ENCODE measurements at places on chromosomes 3 and 15.

GRCh38 chr3:69774029-69774428, 34.8 kb downstream of the MITF start:
- DNase-seq, result no peak

DNA sequence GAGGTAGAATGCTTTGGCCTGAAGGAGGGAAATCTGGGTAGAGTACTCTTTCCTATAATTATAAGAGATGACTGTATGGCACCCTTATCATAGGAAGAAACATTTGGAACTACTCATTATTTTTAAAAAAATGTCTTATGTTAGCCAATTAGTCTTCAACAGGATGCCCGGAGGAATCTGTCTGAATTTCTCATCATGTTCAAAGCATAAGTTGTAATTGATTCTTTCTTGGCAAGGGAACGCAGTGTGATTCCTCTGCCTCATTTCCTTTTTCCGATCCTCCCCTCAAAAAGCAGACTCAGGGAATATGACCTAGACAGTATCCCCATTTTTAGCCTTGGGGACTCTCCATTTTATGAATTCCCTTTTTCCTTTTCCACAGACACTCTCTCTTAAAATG, 165.1 kb downstream of the IL5RA start:
- no peak for DNase-seq

GRCh38 chr3:17553080-17553479, 189.4 kb downstream of the TBC1D5 start:
- DNase-seq, result no peak

DNA sequence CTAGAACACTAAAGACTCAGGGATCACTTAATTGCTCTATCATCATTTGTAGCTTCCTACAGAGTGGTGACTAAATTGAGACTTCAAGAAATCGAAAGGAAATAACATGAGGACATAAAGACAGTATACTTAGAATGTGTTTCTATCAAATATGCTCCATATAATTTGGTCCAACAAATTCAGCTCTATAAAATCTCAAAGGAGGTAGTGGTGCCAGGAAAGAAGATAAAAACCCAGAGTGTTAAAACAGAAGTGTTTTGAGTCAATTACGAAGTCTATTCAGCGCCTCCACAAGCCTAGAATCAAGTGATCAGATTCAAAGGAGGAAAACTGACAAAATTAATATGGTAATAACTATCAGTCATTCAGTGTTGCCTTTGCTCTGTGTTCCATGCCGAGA, 22.9 kb downstream of the MAGI1 start:
- DNase-seq, result no peak

DNA sequence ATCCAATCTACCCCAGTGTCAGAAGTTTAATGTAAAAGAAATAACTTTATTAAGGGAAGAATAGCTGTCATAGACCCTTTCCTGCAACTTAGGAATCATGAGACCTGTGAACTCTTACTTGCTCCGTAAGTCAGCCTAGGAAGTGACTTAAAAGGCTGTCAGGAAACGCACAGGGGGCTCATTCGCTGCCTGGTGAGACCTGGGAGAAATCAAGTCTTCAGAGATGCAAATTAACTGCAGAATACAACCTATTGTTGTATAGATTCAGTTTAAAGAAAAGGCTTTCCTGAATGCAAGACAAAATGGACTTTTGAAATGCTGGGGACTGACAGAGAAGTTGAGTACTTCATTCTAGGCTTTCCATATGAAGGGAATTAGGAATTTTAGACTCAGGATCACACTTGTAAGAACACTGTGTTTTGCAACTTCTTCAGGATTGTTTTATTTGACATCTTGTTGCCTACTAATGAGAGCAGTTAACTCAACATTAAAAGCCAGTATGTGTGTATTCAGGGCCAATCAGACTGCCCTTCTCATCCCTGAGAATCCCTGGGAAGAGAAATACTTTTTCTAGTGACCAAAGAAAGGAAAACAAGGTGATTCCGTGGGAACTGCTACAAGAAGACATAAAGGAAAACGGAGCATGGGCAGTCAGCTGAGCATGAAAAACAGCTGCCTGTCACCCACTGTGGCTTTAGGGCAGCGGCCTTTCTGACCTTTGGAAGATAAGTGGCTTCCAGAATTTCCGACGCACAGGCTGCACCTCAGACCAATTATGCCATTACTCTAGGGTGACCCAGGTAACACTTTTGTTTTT, 18.5 kb upstream of the DPPA4 start:
- DNase-seq, result no peak

DNA sequence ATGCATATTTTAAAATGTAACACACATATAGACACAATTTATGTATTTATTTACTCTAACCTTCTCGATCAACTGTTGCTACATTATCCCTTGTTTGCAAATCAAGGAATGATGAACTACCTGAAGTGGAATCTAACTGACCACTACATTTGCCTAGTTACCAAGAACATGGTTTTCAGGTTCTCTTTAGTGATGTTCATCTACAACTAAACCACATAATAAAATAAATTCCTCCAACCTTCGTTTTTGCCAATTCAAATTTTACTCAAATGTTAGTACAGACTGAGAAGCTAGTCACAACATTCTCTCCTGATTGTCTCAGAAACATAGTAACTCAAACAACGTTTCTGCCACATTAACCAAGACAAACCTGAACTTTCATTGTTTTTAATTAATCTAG, 521.9 kb downstream of the FOXP1 start:
- no peak for DNase-seq

DNA sequence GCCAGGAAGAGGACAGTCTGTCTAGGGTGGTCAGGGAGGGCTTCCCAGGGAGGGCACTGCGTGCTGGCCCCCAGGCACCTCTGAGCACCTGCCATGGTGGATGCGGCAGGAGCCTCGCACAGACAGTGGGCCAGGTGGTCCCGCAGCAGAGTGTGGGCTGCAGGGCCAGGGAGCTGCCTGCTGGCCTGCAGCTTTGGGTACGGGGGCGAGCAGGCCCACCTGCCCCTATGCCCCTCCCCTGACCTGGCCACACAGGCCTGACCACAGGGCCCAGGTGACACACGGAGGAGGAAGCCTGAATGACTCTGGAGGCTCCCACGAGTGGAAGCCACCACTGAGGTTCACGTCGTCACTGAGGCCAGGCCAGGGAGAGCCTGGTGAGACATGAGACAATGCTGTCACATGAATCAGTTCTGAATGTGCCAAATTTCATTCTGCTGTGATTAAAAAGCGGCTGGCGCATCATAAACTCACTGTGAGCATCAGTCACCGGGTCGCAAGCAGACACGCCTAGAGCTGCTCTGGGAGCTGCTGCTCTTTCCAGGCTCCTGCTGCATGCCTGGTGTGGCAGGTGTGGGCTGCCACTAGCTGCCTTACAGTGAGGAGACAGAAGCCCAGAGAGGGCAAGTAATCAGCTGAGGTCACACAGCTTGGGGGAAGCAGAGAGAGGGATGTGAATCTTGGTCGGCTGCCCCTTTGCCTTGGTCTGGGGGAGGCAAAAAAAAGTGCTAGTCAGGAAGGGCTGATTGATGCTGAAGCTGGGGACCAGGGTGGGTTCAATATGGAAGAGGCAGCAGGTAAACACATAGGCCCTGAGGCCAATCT, 39.5 kb upstream of the IQSEC1 start:
- DNase-seq, result no peak

DNA sequence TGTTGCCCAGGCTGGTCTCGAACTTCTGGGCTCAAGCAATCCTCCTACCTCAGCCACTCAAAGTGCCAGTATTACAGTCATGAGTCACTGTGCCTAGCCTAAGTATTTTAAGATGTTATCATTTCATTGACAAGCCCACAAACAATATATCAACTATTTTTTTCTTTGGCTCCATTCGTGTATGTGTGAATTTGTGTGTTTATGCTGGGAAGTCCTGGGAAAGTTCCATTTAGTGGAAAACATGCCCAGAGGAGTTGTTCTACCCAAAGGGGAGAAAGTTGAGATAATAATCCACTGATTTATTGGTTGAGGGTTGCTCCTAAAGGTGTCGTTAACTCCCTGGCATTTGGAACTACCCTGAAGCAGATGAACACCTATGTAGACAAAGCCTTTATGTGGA, 58.8 kb downstream of the KIF9 start:
- DNase-seq, result no peak

- no peak for DNase-seq
These were observed 90.8 kb downstream of the MCTP2 start for GRCh38 chr15:94322141-94322540.

- DNase-seq, result no peak
These were observed 127.3 kb downstream of the EEFSEC start for GRCh38 chr3:128280481-128281052.

GRCh38 chr3:108153451-108153981, 62.7 kb upstream of the CD47 start:
- DNase-seq, result peak; percentile 76

- DNase-seq, result no peak
These were observed 4.1 kb downstream of the KNL1 start for GRCh38 chr15:40598126-40598525.

DNA sequence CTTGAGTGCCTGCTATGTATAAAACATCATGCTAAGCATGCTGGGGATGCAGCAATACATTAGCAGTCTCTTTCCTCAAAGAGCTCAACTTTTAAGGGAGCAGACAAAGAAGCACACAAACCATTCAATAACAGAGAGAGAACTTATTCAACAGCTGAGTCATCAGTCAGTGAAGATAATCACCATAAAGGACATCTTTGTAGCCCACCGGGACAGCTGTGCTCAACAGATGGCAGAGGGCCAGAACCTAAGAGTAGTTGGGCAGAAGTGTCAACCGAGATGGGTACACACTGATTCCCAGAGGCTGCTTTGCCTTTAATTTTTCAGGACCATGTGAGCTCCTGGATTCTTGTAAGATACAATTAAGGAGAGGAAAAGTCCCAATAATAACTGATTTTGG, 4.2 kb upstream of the RAB8B start:
- DNase-seq, result peak; percentile 95

DNA sequence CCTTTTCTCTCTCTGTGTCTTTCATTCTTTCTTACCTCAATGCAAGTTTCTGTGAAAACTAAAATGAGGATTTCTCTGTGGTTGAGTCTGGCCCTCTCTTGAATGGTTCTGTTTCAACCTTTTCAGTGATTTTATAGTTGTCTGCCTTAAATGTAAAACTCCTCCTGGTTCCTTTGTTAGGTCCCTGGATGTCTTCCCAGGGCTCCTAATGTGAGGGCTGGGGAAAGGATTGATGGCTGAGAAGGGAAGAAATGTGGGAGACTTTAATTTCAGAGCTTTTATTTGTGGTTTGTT, 90.6 kb upstream of the GRM7 start:
- DNase-seq, result no peak

DNA sequence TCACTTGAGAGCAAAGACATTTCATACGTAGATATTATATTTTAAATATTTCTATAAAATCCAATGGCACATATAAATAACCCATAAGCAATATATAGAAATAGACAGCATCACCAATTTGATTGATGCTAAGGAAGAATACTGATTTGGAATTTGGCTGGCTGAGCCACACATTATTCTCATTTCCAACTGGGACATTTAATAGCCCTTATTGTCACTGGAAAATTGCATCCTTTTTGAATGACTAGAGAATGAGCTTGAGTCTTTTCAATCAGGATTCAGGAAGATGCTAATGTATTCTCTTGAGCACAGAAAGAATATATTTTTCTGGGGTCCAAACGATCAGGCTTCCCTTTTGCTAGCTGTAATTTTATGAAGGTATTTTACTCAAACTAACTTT, 70.9 kb upstream of the KCNH8 start:
- DNase-seq, result no peak

GRCh38 chr3:48662145-48662752, 437 bp downstream of the CELSR3 start:
- no peak for DNase-seq

- DNase-seq, result no peak
These were observed 118.2 kb downstream of the ADAM10 start for GRCh38 chr15:58631319-58631718.

GRCh38 chr3:27119639-27120038, 249.5 kb downstream of the NEK10 start:
- no peak for DNase-seq

- DNase-seq, result no peak
These were observed 105.3 kb downstream of the LSM3 start for GRCh38 chr3:14283813-14284438.

- no peak for DNase-seq
These were observed 50.9 kb upstream of the DCBLD2 start for GRCh38 chr3:98952404-98952803.

DNA sequence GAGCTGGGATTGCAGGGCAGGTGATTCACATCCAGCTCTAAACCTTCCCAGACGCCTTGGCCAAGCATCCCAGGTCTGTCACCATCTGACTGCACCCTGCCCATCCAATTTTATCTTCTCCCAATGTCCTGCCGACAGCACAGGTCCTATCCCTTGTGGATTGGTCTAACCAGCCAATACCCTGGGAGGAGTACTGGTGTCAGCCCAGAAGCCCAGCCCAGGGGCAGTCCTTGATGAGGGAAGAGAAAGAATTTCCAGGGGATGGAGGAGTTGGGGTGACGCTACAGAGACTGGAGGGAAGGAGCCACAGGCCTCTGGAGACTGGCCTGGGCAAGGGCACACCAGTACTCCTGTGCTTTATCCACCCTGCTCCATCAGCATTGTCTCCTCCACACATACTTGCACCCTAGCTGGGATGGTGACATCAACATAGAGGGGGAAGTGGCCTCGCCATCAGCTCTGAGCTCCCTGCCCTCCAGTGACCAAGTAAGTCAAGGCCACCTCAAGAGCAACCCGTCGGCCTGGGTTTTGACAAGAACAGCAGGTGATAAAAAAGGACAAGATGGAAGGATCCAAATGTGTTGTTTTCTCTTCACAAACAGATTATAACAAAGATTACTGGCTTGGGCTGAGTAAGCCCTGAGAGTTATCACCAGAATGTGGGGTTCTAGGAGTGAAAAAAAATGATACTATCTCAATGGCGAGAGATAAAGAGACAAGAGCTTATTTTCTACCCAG, 114.6 kb downstream of the AQP9 start:
- DNase-seq, result no peak

DNA sequence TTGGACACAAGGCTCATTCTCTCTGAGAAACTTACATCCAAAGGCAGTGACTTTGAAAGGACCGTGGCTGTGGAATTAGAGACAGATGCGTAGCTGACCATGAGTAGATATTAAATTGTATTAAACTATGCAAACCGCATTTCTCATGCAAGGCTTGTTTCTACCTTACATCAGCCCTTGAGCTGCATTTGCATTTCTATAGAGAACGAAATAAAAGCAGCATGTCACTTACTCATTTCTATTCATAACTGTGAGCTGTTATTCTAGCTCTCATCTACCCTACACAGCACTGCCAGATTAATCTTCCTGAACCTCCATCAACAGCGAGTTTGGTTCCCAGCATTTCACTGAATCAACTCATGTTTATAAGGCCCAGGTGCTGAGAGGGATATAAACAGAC, 72.3 kb downstream of the THSD4 start:
- no peak for DNase-seq

- peak; percentile 76 for DNase-seq
These were observed 47.7 kb upstream of the INSYN1 start for GRCh38 chr15:73800662-73801345.

GRCh38 chr15:68823561-68823960, 2.9 kb upstream of the ANP32A start:
- no peak for DNase-seq

DNA sequence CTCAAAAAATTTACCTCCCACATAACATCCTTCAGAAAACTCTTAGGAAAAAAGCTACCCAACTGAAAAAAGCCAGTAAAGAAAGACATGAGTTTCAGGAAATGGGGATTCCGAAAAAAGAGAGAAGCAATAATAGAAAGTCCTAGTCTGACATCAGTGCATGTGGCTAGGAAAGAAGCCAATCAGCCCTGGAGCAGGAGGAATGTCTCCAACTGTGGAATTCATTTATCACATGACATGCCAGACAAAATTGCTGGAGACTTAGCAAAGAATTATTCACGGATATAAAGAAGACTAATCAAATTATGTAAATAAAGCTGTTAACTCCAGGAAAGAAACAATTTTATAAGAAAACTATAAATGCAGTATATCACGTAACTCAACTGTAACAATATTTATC, 258.9 kb upstream of the RARB start:
- no peak for DNase-seq
